Activated gamma-delta T cell treated with anti-CD3 and anti-CD28 coated beads, Interleukin-2, amount 50 U/mL, for 16 hours (primary cell): ENCODE measurements at places on chromosomes 16 and 17.
A peak's percentile ranks its signal among the peaks of the same experiment; 100 is the strongest.

GRCh38 chr16:85445779-85446222 is 167.3 kb upstream of the GSE1 start:
- no peak for DNase-seq

GRCh38 chr16:80792031-80792430 is 12.4 kb downstream of the CDYL2 start:
- no peak for DNase-seq

GRCh38 chr17:36598951-36599401 is 2.4 kb upstream of the MRM1 start:
- no peak for DNase-seq

GRCh38 chr16:88049561-88050545 is 98.6 kb downstream of the BANP start:
- no peak for DNase-seq

DNA sequence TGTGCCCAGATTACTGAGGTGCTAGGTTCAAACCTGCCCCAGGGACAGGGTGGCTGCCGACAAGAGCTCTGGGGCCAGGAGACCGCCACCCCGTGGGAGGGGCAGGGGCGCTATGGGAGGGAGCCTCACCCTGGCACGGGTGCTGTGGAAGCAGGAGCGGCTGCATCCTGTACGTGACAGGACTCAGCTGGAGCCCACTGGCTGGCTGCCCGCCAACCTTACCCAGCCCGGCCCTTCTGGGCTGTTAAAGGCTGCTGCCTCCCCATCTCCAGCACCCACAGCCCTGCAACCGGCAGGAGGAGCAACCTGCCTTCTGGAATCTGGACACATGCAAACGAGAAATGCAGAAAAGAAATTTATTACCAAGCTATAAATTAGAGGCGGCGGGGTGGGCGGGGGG is 11.2 kb downstream of the PAM16 start:
- DNase-seq, result no peak

DNA sequence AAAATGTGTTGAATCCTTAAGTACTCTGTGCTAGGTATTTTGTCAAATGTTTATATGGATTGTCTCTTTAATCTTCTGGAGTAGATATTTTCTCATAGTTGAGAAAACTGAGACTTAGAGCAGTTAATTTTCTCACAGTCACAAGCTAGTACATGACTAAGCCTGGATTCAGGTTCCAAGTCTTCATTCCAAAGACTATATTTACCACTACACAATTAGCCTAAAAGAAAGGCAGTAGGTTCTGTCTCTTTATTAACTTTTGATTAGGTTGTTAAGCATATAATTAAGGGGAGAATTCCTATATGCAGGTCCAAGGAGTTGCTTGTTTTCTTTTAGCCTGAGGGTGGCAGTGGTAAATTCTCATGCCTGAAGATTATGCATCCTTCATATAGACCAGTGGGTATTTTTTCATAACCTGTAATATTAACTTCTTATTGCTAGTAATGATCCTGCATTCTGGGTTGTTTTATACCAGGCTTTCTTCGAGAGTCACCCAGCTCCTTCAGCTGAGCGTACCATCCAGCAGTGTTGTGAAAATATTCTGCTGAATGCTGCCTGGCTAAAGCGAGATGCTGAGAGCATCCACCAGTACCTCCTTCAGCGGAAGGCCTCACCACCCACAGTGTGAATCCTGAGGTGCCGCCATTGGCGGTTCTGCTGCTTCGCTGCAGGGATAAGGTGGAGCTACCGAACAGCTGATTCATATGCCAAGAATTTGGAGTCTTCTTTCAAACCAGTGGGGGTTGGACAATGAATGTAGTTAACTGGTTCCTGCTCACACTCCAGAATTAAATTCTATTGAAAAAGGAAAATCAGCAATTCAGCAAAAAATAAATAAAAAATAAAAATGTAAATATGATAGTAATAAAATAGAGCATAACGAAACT is 28.2 kb upstream of the KPNB1 start:
- DNase-seq, result no peak

DNA sequence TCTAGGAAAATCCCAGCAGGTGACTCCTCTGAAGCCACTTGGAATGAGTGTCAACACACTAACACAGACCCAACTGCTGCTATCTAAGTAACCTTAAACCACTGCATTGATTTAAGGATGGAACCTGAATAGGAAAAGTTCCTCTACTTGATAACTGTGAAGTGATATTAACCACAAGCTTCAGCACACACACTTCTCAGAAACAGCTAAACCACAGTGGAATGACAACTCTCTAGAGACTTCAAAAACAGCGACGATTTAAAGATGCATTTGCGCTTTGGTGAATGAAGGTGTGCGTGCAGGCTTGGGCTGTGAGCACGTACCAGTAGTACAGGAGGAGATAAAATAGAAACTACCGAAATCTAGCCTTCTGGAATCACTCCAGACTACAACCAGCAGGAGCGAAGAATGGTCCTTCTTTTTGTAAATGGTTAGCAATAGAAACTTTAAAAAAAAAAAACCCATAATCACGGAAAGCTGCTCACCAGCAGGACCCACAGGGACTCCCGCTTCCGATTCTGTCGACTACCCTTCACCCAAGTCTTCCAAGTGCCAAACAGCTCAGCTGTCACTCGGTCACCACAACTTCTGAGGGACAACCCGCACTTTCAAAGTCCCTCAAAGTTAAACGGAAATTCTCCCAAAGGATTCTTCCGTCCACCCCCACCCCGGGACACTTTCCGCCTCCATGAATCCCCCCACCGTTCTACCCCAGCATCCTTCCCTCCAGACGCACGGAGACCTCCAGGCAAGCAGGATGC is 137.7 kb upstream of the CORO6 start:
- peak; percentile 43 for DNase-seq
